ENCODE measurements at places on chromosomes 2 and 18.

- DNase-seq = no peak
Measured at GRCh38 chr2:191049728-191050639, 36.0 kb upstream of the STAT1 start.

- DNase-seq = no peak
Measured at GRCh38 chr2:26520148-26520449, 42.2 kb upstream of the OTOF start.

DNA sequence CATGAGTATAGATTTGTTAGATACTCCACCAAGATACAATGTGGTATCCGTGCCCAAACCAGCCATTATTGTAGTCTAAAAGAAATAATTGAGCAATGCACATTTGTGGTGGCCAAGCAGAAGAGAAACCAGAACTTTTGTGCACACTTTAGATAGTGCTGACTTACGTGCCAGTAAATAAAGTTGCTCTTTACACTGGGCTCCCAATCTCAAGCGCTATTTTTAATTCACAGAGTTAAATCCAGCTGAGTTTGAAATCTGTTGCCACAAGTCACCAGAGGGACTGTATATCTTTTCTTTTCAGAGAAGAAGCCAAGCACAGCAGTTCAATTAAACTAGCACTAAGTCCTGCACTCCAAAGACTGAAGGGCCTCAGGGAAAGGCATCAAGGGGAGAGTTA is 680.4 kb downstream of the TDRD15 start:
- DNase-seq = no peak

DNA sequence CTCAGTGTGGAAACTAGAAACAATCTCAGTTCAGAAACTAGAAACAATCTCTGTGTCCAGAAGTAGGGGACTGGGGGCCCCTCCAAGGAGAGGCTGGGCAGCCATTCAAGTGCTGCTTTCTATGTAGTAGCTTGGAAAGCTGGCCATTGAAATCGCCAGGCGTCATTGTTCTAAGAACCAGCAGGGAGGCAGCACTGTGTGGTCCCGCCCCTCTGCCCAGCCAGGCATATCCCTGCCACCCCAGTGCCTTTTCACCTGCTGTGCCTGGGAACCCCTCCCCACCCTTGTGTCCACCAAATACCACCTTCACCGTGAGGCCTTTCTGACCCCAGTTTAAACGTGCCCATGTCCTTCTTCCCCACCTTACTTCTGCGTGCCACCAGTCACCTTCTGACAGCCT is 221.6 kb downstream of the GBX2 start:
- no peak for DNase-seq

GRCh38 chr2:191545361-191545760 is 132.6 kb upstream of the NABP1 start:
- DNase-seq = no peak

- DNase-seq = no peak
Measured at GRCh38 chr2:206867006-206867405, 72.3 kb upstream of the CPO start.

DNA sequence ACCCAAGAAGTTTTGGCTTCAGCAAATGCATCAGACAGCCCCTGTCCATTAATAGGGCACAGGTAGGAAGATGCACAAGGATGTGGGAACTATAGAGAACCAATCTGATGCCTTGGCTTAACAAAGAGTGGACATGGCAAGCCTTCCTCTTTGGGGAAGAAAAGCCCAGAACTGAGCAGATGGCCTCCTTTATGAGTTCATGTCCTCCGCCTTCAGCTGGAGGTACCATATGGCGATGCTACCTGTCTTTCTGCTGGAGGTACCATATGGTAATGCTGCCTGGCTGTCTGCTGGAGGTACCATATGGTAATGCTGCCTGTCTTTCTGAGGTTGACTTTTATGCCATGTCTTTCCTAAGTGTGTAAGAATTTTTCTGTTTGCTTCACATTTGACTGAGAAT is 6.0 kb downstream of the RETREG2 start:
- DNase-seq = no peak

GRCh38 chr2:65545837-65546805 is 113.7 kb upstream of the SPRED2 start:
- no peak for DNase-seq

- no peak for DNase-seq
Measured at GRCh38 chr18:23793985-23794867, 105.0 kb downstream of the LAMA3 start.

DNA sequence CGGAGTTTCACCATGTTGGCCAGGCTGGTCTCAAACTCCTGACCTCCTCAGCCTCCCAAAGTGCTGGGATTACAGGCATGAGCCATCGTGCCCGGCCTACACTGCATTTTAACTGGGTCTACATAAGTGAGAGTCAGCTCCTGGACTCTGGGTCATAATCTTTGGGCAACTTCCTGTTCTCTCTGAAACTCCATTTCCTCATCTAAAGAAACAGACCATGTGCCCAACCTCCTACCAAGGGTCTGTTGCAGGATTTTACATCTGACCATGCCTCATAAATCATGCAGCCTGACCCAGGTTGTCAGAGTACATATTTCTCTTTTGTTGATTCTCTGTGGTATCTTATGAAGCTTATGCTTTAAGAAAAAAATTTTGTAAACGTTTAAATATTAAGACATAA is 280.4 kb downstream of the ALPK2 start:
- no peak for DNase-seq

DNA sequence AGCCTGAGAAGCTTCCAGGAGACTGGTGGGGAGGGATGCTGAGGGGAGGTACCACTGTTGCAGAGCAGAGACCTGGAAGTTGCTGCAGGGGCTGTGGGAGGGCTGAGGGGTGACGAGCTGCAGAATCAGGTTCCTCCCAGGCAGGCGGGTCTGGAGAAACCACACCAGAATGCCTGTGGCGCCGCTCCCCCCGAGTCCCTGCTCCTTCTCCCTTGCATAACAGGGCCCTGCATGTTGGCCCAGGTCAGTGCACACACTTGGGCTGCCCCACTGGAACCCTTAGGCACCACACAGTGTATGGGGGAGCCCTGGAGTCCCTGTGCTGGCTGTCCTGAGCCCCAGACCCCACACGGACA is 60.4 kb downstream of the ARL4C start:
- no peak for DNase-seq

DNA sequence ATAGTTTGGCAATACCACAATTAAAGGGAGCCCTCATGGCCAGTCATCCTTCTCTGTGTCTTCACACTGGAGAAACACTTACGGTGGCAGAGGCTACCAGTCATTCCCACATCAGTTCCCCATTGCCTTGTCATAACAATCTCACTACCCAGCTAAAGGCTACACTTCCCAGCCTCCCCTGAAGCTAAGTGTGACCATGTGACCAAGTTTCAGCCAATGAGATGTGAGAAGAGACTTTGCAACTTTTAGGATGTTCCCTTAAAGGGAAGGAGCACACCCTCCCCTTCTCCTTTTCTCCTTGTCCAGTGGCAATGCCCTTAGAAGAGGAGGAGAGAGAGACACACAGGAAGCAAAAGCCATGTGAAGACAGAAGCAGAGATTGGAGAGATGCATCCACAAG is 89.0 kb upstream of the RAB12 start:
- no peak for DNase-seq

All from left hindlimb (tissue), 1 donor.